ENCODE measurements at places on chromosomes 6 and 20. TPM values are rescaled to one million over a fixed set of nuclear protein-coding genes. Genes with fewer than 3 reads are reported as not detected.

DNA sequence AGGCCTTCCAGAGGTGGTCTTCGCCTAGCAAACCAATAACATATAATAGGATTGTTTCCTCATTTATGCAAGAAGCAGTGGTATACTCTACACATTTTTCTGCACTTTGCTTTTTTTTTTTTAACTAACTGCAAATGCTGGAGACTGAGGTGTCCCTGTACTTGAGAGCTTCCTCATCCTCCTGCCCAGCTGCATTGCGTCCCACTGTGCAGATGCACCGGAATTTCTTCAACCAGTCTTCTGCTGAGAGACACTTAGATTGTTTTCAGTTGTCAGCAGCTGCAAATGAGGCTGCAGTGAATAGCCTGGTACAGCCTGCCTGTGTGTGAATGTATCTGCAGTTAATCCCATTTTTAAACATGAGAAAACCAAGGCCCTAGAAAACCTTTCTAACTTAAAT lies 11.5 kb downstream of the FGD2 start:
- DNase-seq, result no peak

GRCh38 chr20:41475503-41475902 lies 108.9 kb upstream of the EMILIN3 start:
- no peak for DNase-seq

- DNase-seq, result peak; percentile 7
Observed at GRCh38 chr20:42530855-42531448, 658.8 kb downstream of the PTPRT start.

GRCh38 chr6:29796026-29796425 lies 31.6 kb upstream of the HLA-G start:
- no peak for DNase-seq

Gene HLA-A
- 707 TPM for total RNA-seq

Gene ULBP2
- total RNA-seq, result 12.2 TPM

- no peak for DNase-seq
Observed at GRCh38 chr6:165831812-165832510, 168.9 kb upstream of the PDE10A start.

DNA sequence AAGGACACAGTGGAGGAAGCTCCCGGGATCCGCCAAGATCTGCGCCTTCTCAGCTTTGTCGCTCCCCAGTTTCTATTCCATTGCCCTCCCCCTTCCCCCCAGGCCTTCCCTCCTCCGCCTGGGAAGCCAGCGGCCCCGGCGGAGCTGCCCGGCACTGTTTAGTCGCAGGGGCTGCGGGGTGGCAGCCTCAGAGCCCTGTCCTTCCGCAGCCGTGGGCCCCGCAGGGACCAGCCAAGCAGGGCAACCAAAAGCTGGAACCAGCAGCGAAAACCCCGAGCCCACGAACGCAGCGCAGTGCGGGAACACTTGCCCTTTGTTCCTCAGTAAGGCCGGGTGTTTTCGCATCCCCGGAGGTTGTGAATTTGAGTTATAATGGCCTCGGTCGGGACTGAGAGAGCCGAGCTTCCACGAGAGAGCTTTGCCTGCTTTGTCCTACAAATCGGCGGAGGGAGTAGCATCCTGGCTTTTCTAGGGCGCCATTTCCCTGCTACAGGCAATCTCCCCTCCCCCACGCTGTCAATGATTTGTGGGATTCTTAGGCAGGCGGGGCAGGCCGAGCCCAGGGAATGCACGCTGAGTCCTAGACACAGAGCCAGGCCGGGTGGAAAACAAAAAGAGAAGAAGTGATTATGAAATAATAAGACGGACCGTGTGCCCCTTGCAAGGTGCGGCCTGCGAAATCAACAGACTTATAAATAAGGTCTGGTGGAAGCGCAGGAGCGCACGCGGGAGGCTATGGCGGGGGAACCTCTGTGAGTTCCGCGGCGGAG lies 4.0 kb upstream of the TUBB2B start:
- DNase-seq, result peak; percentile 20

Gene DNAH8
- not detected for total RNA-seq

Gene GMPR
- 0.53 TPM for total RNA-seq

DNA sequence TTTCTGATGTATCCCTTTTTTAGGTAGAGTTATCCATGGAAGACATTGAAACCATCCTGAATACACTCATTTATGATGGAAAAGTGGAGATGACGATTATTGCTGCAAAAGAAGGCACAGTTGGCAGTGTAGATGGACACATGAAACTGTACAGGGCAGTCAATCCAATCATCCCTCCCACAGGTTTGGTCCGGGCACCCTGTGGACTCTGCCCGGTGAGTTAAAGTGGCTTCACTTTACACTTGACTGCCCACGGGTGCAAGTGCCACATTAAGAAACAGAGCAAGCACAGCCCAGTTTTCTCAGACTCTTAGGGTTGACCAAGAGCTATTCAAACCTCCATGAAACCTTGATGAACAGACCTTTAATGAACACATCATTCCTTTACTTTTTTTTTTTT lies 14.4 kb downstream of the POLR3F start:
- DNase-seq, result no peak

Gene FAM217A
- total RNA-seq, result not detected

Gene PAX1
- not detected for total RNA-seq

GRCh38 chr6:51866867-51867266 lies 220.5 kb downstream of the PKHD1 start:
- peak; percentile 19 for DNase-seq

GRCh38 chr20:40902661-40903060 lies 126.0 kb upstream of the TOP1 start:
- no peak for DNase-seq

Gene RFX6
- total RNA-seq, result not detected

Gene LRRC73
- total RNA-seq, result 0.13 TPM

- no peak for DNase-seq
Observed at GRCh38 chr20:32098786-32099185, 10.7 kb upstream of the TM9SF4 start.

DNA sequence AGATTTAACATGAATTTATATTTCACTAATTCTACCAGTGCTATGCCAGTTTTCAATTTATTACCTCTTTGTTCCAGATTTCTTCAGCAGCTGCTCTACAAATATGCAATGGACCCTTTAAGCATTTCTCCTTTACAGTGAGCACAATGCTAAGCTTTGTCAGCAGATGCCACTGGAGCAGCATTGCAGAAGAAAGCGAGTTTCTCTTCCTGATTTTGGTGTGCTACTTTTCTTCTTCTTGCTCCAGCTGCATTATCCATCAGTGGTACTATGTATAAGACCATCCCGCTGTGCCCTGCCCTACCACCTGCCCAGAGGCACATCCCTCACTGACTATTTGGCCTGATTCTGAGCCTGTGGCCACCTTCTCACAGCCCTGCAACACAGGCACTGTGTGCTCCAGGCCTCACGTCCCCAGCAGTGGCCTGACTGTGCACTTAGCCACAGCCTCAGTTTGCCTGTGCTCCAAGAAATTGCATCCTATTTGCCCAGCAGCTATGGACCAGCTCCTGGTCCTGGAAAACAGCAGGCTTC lies 84.1 kb downstream of the TNFAIP3 start:
- no peak for DNase-seq

DNA sequence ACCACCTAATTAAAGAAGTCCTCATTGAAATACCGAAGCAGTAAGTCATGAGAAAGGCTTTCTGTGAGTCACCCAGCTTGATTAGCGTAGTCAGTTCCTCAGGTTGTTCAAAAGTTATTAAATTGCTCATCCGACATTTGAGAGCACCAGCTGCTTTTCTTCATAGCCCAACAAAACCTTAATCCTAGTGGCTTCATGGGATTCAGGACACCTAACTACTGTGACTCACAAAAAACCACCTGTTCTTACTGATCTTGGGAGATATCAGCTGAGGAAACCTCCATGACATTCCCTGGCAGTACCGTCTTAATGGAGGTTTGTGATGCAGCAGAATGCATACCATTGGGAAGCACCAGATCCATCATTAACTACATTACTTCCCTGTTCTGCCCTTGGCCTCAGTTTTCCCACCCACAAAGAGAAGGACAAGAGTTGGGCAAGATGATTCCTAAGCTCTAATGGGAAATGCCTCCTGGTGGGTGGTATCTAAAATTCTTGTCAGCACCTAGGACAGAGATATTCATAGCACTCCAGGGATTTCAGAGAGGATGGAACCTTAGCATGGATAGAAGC lies 103.8 kb downstream of the KHDC1L start:
- DNase-seq, result peak; percentile 65

DNA sequence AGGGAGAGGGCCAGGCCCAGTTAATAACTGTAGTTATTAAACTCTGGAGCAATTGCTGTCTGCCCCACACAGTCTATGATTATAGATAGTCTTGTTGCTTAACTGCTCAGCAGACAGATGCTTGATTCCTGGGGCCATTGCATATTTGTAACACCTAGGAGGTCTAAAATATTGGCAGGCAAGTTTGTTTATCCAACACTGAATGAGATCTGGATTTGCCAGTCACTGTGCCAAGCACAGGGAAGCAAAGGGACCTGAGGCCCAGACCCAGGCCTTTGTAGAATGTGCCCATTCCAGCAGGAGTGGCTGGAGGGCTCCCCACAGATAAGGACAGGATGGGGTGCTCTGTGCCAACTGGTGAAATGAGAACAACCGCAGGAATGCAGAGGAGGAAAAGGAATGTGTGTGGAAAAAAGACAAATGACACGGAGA lies 17.6 kb upstream of the ENTPD6 start:
- DNase-seq, result peak; percentile 33

DNA sequence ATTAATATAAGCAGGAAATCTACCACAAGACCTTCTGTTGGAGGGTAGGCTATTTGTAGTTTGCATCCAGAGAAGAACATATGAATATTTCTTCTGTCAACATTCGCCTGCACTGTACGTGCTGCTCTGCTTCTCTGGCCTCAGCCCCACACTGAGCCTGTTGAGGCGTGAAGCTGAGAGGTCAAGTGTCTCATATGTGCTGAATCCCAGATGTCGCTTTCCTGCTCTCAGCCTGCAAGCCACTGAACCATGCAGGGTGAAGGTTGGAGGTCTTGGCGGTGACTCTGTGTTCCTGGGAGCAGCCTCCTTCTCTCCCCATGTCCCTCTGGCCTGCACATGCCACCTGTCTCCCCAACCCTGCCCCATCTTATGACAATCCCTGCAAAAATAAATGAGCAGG lies 83.6 kb downstream of the TMEM170B start:
- DNase-seq, result peak; percentile 12

GRCh38 chr6:138540468-138540867 lies 41.2 kb upstream of the NHSL1 start:
- DNase-seq, result no peak

Gene ASIP
- not detected for total RNA-seq

Gene TENT5A
- total RNA-seq, result 9.2 TPM

DNA sequence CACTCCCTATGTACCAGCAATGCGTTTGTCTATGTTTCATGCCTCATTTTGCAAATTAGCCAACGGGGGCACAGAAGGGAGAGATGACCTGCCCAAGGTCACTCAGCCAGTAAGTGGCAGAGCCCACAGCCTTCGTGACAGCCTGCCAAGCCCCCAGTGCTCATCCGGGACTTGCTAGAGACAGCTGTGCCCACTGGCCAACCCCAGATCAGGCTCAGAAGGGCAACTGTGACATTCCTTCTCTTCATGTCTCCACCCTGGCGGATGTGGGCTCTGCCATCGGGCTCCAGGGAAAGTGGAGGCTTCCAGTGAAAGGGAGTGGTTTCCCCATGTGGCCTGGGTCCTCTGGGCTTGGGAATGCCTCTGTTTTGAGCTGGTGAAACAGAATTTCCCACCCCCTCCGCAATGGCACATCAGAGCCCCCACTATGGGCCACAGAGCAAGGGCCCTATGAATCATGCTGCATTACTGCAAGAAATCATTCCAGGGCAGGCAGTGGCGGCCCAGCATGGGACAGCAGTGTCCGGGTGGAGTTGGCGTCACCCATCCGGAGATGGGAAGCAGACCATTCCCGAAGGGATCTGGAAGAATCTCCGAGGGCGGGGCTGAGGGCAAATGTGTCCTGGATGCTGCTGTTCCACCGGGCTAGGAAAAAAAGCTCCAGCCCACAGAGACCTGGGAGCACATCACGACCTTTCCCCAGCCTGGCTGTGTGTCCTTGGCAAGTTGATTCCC lies 9.1 kb downstream of the RSPO4 start:
- no peak for DNase-seq

DNA sequence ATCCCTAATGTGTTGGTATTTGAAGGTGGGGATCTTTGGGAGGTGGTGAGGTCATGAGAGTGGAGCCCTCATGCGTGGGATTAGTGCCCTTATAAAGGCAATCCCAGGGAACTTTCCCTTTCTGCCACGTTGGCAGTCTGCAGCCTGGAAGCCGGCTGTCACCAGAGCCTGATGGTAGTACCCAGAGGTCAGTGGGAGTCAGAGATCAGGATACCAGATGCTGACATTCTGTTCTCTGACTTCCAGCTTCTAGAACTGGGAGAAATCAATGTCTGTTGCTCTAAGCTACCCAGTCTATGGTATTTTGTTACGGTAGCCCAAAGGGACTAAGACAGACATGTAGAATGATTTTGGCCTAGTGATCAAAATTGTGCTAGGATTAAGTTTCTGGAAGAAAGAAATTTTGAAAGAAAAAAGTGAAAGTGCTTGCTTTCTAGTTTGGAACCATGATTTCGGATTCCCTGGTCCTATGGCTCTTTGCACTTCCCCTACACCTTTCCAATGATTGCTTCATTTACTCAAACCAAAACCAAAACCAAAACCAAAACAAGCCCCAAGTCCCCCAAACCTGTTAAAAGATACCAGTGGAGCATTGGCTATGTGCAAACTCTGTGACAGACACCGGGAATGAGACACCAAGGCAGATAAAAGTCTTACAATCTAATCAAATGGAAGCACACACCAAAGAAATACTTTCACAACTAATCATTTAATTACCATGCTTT lies 173.7 kb upstream of the ZNF217 start:
- no peak for DNase-seq

DNA sequence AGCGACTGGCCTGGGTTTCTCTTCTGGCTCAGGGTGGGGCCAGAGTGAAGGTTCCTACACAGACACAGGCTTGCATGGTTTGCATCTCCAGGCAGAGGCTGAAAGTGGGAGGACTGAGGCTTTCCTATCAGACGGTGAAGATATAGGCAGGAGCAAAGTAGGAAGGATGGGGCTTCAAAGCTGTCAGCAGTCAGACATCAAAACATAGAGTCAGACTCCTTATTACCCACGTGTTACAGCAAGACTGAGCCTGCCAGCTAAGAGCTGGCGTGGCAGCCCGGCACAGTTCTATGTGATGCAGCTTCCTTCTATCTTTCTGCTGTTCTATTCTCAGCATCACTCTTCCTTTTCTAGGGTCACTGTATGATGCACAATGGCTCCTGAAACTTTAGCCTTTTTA lies 445.1 kb downstream of the DOK5 start:
- DNase-seq, result peak; percentile 2

DNA sequence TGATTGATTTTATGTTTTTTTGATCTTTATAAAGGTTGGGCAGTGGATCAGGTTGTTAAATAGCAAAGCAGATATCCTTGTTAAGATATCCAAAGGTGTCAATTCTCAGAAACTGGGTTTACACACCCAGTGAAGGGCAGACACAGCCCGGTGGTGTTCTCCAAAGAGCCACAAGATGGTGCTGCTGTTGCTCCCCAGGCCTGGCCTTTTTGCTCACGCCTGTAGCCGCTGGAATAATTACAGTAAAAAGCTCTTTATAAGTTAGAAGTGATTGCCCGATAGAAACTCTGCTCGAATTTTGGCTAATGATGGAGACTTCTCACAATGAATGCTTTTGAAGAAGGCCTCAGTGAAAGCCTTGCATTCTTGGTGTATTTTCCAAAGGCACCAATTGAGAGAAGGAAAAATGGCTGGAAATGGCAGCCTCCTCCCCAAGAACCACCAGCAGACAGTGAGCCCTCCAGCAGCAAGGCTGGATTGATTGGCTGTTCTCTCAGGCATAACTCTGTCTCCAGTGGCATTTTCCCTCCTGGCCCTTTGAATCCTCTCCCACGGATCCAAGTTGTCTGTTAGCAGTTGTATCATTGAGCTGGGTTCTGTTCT lies 120.5 kb upstream of the CHD6 start:
- peak; percentile 34 for DNase-seq

Gene ADNP
- 28.2 TPM for total RNA-seq

Gene PDE10A
- under 0.01 TPM for total RNA-seq

Data from bronchial epithelial cell (primary cell).